CD4-positive, alpha-beta memory T cell (primary cell): ENCODE measurements at places on chromosomes 5 and 9. TPM values are rescaled to one million over a fixed set of nuclear protein-coding genes. Genes with fewer than 3 reads are reported as not detected.

SLC45A2 gene
- polyA plus RNA-seq, result not detected

GRCh38 chr9:17761984-17762676, 183.3 kb downstream of the SH3GL2 start:
- H3K36me3 ChIP-seq, result no peaks in the 10 kb centered on the region
- no peaks in the 10 kb centered on the region for H3K27me3 ChIP-seq
- no peaks in the 10 kb centered on the region for H3K4me1 ChIP-seq
- no peak overlapping the region for H3K4me3 ChIP-seq
- no peak overlapping the region for H3K27ac ChIP-seq

GRCh38 chr5:39352951-39353350, 11.3 kb downstream of the C9 start:
- no peaks in the 10 kb centered on the region for H3K36me3 ChIP-seq
- no peaks in the 10 kb centered on the region for H3K4me1 ChIP-seq
- no peak overlapping the region for H3K27ac ChIP-seq
- no peaks in the 10 kb centered on the region for H3K27me3 ChIP-seq
- H3K4me3 ChIP-seq, result no peak overlapping the region

- no peaks in the 10 kb centered on the region for H3K27me3 ChIP-seq
- DNase-seq, result peak; percentile 56
- peaks cover 16% of the 10 kb centered on the region for H3K4me1 ChIP-seq
- H3K36me3 ChIP-seq, result peaks cover 37% of the 10 kb centered on the region
These were observed 35.9 kb downstream of the TGFBR1 start for GRCh38 chr9:99140685-99141314.

DNA sequence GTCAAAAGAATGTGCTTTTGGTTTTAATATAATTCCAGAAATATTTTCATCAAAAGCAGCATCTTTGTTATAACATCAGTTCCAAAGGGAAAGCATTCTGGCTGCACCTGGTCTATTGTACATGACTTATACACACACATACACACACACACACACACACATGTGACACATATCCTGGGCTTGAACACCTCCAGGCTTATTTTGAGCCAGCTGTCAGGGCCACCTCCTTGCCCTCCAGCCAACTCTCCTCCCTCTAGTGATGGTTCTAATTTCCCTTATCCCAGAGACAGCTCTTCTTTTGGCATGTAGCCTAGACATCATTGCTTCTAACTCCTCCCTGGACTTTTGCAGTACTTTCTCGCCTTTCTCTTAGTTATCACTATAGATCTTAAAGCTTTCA, 115.0 kb downstream of the PIK3R1 start:
- DNase-seq, result no peak
- H3K36me3 ChIP-seq, result no peaks in the 10 kb centered on the region
- no peak overlapping the region for H3K27ac ChIP-seq
- H3K4me1 ChIP-seq, result no peaks in the 10 kb centered on the region
- no peaks in the 10 kb centered on the region for H3K27me3 ChIP-seq

GRCh38 chr9:128916204-128916603, 4.6 kb upstream of the PHYHD1 start:
- H3K4me1 ChIP-seq, result peaks cover 38% of the 10 kb centered on the region
- no peak for DNase-seq
- H3K4me3 ChIP-seq, result no peak overlapping the region
- H3K27ac ChIP-seq, result no peak overlapping the region

- H3K27me3 ChIP-seq, result no peaks in the 10 kb centered on the region
- H3K27ac ChIP-seq, result no peak overlapping the region
- no peaks in the 10 kb centered on the region for H3K4me1 ChIP-seq
- H3K4me3 ChIP-seq, result no peak overlapping the region
- no peaks in the 10 kb centered on the region for H3K36me3 ChIP-seq
These were observed 108.1 kb downstream of the MED27 start for GRCh38 chr9:131971482-131972074.

DNA sequence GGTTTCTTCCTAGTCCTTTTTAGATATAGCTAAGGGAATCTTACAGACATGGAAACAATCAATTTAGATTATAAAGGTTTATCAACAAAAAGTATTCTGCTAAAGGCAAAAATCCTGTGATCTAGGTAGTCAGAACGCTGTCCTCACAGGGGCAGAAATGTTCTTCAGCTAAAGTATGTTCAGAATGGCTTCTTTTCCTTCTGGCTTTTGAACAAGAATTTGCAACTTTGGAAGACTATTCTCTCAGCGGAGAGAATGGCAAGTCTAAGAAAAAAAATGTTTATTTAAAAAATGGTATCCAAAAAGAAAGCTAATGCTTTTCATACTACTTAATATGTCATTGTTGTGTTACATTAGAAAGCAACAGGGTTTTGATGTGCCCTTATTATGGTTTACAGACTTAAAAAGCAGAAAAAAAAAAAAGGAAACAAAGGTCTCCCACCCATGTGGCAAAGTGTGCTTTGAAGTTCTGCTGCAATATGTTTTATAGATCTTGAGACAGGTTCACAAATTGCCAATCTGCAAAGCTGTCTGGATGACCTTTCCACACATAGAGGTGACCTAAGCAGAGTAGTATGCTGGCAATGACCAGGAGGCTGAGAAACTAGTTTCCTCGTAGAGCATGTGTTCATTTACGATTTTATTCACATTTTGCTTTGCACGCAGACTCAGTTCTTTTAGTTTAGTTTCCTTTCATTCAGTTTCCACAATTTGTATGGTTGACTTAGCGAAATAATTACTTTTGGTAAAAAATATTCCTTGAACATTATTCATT, 45.1 kb upstream of the PJA2 start:
- no peak for DNase-seq
- H3K36me3 ChIP-seq, result no peaks in the 10 kb centered on the region
- no peak overlapping the region for H3K27ac ChIP-seq
- H3K4me3 ChIP-seq, result no peak overlapping the region

DNA sequence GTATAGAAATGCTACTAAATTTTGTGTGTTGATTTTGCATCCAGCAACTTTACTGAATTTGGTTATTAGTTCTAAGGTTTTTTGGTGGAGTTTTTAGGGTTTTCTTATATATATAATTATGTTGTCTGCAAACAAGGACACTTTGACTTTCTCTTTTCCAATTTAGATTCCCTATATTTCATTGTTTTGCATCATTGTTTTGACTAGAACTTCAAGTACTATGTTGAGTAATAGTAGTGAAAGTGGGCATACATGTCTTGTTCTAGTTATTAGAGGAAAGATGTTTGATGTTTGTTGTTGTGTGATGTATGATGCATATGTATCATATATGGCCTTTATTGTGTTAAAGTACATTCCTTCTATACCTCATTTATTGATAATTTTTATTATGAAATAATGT, 362.3 kb upstream of the PRR16 start:
- no peak overlapping the region for H3K27ac ChIP-seq
- H3K36me3 ChIP-seq, result no peaks in the 10 kb centered on the region
- H3K4me1 ChIP-seq, result no peaks in the 10 kb centered on the region
- no peaks in the 10 kb centered on the region for H3K27me3 ChIP-seq
- no peak overlapping the region for H3K4me3 ChIP-seq

SMIM33 gene
- polyA plus RNA-seq, result 0.94 TPM

- no peaks in the 10 kb centered on the region for H3K27me3 ChIP-seq
- DNase-seq, result no peak
- no peaks in the 10 kb centered on the region for H3K36me3 ChIP-seq
These were observed 430.3 kb upstream of the ZNF462 start for GRCh38 chr9:106432631-106433030.

- no peaks in the 10 kb centered on the region for H3K36me3 ChIP-seq
- H3K4me3 ChIP-seq, result no peak overlapping the region
- no peak for DNase-seq
- no peaks in the 10 kb centered on the region for H3K4me1 ChIP-seq
- H3K27me3 ChIP-seq, result no peaks in the 10 kb centered on the region
These were observed 64.5 kb downstream of the ENTREP1 start for GRCh38 chr9:69389437-69389995.

LECT2 gene
- polyA plus RNA-seq, result not detected

PCDHGA11 gene
- polyA plus RNA-seq, result not detected

DNA sequence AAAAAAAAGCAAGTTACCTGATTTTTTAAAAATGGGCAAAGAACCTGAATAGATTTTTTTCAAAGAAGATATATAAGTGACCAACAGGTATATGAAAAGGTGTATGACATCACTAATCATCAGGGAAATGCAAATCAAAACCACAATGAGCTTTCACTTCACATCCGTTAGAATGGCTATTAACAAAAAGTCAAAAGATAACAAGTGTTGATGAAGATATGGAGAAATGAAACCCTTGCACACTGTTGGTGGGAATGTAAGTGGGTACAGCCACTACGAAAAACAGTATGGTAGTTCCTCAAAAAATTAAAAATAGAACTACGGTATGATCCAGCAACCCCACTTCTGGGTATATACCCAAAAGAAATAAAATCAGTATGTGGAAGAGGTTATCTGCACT, 134.8 kb downstream of the UGCG start:
- H3K4me1 ChIP-seq, result peaks cover 60% of the 10 kb centered on the region
- no peaks in the 10 kb centered on the region for H3K27me3 ChIP-seq
- H3K27ac ChIP-seq, result no peak overlapping the region
- H3K36me3 ChIP-seq, result no peaks in the 10 kb centered on the region
- no peak overlapping the region for H3K4me3 ChIP-seq

- no peak overlapping the region for H3K4me3 ChIP-seq
- no peaks in the 10 kb centered on the region for H3K27me3 ChIP-seq
- no peaks in the 10 kb centered on the region for H3K4me1 ChIP-seq
- DNase-seq, result no peak
- no peak overlapping the region for H3K27ac ChIP-seq
These were observed 33.9 kb downstream of the UNC13B start for GRCh38 chr9:35195683-35196082.

GRCh38 chr5:31598640-31599611, 40.0 kb upstream of the PDZD2 start:
- no peaks in the 10 kb centered on the region for H3K27me3 ChIP-seq
- H3K4me3 ChIP-seq, result no peak overlapping the region
- H3K36me3 ChIP-seq, result no peaks in the 10 kb centered on the region
- H3K4me1 ChIP-seq, result no peaks in the 10 kb centered on the region
- no peak overlapping the region for H3K27ac ChIP-seq

DNA sequence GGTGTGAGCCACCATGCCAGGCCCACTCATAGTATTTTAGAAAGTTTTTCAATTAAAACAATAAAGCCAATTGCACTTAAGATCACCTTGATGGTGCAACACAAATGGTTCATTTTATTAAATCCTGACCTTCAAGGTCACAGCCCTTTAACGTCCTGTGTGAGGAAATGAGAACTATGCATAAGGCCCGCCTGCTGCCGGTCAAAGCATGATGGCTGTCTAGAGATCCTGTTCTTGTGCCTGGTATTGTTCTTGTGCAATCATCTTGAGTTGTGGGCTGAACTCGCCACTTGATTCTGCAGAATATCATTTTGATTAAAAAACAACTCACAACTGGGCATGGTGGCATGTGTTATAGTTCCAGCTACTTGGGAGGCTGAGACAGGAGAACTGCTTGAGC, 43.6 kb upstream of the FBXW11 start:
- no peak overlapping the region for H3K27ac ChIP-seq
- H3K4me3 ChIP-seq, result no peak overlapping the region
- peaks cover 87% of the 10 kb centered on the region for H3K36me3 ChIP-seq
- no peaks in the 10 kb centered on the region for H3K4me1 ChIP-seq
- DNase-seq, result no peak
- H3K27me3 ChIP-seq, result no peaks in the 10 kb centered on the region

DNA sequence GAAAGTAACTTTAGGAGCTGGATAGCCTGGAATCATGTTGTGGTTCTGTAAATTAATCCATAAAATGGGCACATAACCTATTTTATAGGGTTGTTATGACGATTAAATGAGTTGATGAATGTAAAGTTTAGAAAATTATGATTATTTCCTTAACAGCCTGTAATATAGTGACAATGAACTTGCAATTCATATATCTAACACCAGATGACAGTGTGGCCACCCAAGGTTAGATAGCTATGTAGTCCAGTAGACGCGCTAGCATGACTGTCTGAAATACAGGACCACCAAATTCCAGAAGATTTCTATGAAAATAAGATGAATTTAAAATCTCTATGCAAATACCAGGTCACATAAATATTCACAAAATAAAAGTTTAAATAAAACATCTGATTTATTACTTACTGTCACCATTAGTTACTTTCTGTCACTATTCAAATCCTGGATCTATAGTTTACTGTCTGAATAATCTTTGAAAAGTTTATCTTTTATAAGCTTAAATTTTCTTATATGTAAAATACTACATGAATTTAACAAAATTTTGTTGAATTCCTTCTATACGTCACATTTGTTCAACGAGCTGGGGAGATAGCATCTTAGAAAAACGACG, 26.1 kb upstream of the MACIR start:
- no peaks in the 10 kb centered on the region for H3K4me1 ChIP-seq
- peak; percentile 35 for DNase-seq
- H3K27ac ChIP-seq, result no peak overlapping the region
- H3K4me3 ChIP-seq, result no peak overlapping the region
- H3K36me3 ChIP-seq, result no peaks in the 10 kb centered on the region

NUTM2G gene
- 0.08 TPM for polyA plus RNA-seq

DNA sequence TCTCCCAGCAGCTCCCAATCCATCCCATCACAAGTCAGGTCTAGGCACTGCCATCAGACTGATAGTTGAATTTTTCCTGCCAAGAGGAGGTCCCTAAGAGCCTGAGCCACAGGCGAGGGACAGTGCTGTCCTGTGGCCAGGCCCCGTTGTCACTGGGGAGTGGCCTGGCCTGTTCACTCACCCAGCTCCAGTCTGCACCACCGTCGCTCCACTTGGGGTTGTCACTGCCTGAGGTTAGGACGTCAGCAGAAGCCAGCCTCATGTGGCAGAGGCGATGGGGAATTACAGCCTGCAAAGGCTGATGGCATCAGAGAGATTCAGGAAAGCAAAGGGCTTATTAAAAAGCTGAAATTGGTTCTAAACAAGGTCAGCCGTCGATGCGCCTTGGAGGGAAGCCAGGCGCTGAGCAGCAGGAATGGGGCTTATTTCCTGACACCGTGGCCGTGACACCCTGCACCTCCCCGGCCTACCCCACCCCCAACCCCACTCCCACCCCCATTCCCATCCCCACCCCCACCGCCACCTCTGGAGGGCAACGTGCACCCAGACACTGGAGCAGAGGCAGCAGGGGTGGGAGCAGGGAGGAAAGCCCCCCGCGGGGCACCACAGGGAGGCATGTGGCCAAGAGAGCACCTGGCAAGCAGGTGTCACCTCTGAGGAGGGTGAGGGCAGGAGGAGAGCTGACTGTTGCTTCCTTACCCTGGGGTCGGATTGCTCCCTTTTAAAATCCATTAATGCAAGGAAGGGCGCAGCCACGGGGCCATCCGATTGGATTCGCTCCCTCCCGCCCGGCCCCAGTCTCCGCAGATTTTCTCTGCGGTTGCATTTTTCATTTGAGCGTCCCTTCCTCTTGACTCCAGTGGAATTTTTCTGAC, 3.1 kb upstream of the DBH start:
- no peak for DNase-seq
- no peaks in the 10 kb centered on the region for H3K27me3 ChIP-seq
- no peaks in the 10 kb centered on the region for H3K4me1 ChIP-seq
- H3K4me3 ChIP-seq, result no peak overlapping the region
- no peak overlapping the region for H3K27ac ChIP-seq

DNA sequence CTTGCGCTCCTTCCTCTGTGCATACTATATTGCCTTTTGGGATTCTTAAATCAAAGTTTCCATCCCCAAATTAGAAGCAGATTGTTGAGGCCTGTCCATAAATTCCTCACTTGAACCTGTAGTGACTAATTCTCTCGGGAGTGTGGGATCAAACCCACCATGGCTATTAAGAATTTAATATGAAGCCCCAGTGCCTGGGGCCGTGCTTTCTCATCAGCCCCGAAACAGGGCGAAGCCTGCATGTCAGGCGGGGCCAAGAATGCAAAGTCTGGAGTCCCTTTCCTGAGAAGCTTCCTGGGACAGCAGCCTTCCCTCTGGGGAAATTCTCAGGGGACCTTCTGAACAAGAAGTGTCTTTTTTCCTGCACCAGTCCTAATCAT, 29.3 kb upstream of the FAT2 start:
- H3K27me3 ChIP-seq, result no peaks in the 10 kb centered on the region
- no peak for DNase-seq
- peaks cover 8% of the 10 kb centered on the region for H3K4me1 ChIP-seq
- H3K36me3 ChIP-seq, result no peaks in the 10 kb centered on the region

- H3K27me3 ChIP-seq, result no peaks in the 10 kb centered on the region
- H3K36me3 ChIP-seq, result no peaks in the 10 kb centered on the region
- H3K4me3 ChIP-seq, result no peak overlapping the region
- no peak overlapping the region for H3K27ac ChIP-seq
These were observed 74.7 kb downstream of the NTRK2 start for GRCh38 chr9:84744195-84744594.
